ENCODE measurements at places on chromosomes 7 and 10. TPM values are rescaled to one million over a fixed set of nuclear protein-coding genes. Genes with fewer than 3 reads are reported as not detected.

Gene GRID2IP
- total RNA-seq = 0.66 TPM

Gene FGFBP3
- 7.5 TPM for total RNA-seq

Gene LRRC18
- not detected for total RNA-seq

Gene MACROH2A2
- total RNA-seq = 58.3 TPM

Gene HOXA10
- total RNA-seq = not detected

Gene ZNF488
- 3.3 TPM for total RNA-seq

Gene CDK1
- 10.4 TPM for total RNA-seq

Gene ATRNL1
- 35.9 TPM for total RNA-seq

Gene DNAJB6
- total RNA-seq = 120 TPM

Gene SLC18A3
- 21.5 TPM for total RNA-seq

Gene RGS10
- total RNA-seq = 311 TPM

Gene MCM10
- 5.0 TPM for total RNA-seq

Gene NEUROG3
- total RNA-seq = not detected

Gene PNLIPRP3
- not detected for total RNA-seq

Gene TFEC
- not detected for total RNA-seq

Gene ZNF518A
- total RNA-seq = 39.0 TPM

Gene DGKI
- 19.4 TPM for total RNA-seq

Gene SH2D4B
- 0.12 TPM for total RNA-seq

Gene GSDME
- total RNA-seq = 12.7 TPM

Gene PLAU
- 0.59 TPM for total RNA-seq

Gene IQUB
- total RNA-seq = 0.98 TPM

Gene HEPACAM2
- total RNA-seq = not detected

Gene BLNK
- not detected for total RNA-seq

Gene PRRT4
- not detected for total RNA-seq

Gene SERPINE1
- total RNA-seq = not detected

Gene FKBP6
- total RNA-seq = not detected

Gene DDC
- 3.8 TPM for total RNA-seq

Gene CPA2
- total RNA-seq = not detected

Gene GBX1
- not detected for total RNA-seq

Gene CALY
- 19.8 TPM for total RNA-seq

Gene ARHGEF35
- total RNA-seq = 0.69 TPM

Gene MYL7
- 7.6 TPM for total RNA-seq

Gene CLCN1
- total RNA-seq = 0.56 TPM

Gene AKR1C8
- not detected for total RNA-seq

Gene ABCB1
- 0.78 TPM for total RNA-seq

Gene POLR2J2
- total RNA-seq = 13.4 TPM

Gene TAS2R3
- 1.6 TPM for total RNA-seq

Gene PHTF2
- total RNA-seq = 15.1 TPM

Gene SUV39H2
- 15.1 TPM for total RNA-seq

Gene CCDC201
- total RNA-seq = not detected

Gene PCGF5
- total RNA-seq = 3.0 TPM
